Sigmoid colon (tissue), 7 donors: ENCODE measurements at places on chromosomes 11 and 22. TPM values are rescaled to one million over a fixed set of nuclear protein-coding genes. Genes with fewer than 3 reads are reported as not detected.
A peak's percentile ranks its signal among the peaks of the same experiment; 100 is the strongest.

- H3K36me3 ChIP-seq, result no peaks in the 10 kb centered on the region
- no peak overlapping the region for H3K27ac ChIP-seq
- no peak for DNase-seq
- no peaks in the 10 kb centered on the region for H3K27me3 ChIP-seq
- H3K4me3 ChIP-seq, result no peak overlapping the region
Observed at GRCh38 chr11:33885338-33886005, 6.4 kb downstream of the LMO2 start.

- peaks cover 22% of the 10 kb centered on the region for H3K27me3 ChIP-seq
- no peak overlapping the region for H3K4me3 ChIP-seq
- H3K36me3 ChIP-seq, result no peaks in the 10 kb centered on the region
- no peak overlapping the region for H3K27ac ChIP-seq
- no peaks in the 10 kb centered on the region for H3K4me1 ChIP-seq
Observed at GRCh38 chr11:45651156-45651555, 14.3 kb downstream of the CHST1 start.

DNA sequence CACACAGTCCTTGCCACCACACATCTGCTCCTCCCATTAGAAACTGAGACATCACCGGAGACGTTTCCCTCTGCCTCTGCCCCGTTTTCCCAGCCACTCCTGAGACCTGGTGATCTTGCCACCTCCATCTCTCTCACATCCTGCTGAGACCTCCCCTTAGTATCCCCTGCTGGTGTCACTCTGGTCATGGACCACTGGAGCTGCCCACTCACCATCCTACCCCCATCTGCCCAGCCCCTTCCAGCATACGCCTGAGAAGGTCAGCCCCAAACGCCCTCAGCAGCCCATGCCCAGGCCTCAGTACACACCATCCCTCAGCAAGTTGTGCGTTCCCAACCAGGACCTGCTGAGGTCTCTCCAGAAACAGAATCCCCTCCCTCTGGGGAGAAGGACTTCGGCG, 64.3 kb downstream of the SHANK2 start:
- no peak overlapping the region for H3K4me3 ChIP-seq
- DNase-seq, result peak; percentile 36
- H3K27ac ChIP-seq, result no peak overlapping the region
- no peaks in the 10 kb centered on the region for H3K27me3 ChIP-seq

DNA sequence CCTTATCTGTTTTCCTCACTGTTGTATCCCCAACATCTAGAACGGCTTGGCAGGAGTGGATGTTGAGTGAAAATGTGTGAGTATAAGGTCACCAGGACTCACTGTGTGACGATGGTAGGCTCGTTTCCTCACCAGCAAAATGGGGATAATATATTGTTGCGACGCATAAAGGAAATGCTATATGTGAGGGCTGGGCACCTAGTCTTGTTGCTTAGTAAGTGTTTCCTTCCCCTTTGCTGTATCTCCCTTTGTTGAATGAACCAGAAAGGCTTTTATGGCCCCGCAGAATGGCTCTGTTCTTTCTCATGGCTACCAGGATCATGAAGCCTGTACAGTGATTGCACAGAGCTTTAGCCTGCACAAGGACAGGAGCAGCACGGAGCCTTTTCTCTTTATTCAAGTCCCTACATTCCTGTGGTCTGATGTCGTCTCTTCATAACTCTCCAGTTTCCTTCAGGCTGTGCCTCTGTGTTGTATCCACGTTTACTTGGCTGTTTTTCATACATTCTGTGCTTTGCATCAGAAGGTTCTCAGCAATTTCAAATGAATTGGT, 5.4 kb downstream of the TNRC6B start:
- peak; percentile 78 for DNase-seq
- H3K27me3 ChIP-seq, result no peaks in the 10 kb centered on the region
- no peaks in the 10 kb centered on the region for H3K36me3 ChIP-seq
- H3K27ac ChIP-seq, result peak overlapping the region; percentile 54

DNA sequence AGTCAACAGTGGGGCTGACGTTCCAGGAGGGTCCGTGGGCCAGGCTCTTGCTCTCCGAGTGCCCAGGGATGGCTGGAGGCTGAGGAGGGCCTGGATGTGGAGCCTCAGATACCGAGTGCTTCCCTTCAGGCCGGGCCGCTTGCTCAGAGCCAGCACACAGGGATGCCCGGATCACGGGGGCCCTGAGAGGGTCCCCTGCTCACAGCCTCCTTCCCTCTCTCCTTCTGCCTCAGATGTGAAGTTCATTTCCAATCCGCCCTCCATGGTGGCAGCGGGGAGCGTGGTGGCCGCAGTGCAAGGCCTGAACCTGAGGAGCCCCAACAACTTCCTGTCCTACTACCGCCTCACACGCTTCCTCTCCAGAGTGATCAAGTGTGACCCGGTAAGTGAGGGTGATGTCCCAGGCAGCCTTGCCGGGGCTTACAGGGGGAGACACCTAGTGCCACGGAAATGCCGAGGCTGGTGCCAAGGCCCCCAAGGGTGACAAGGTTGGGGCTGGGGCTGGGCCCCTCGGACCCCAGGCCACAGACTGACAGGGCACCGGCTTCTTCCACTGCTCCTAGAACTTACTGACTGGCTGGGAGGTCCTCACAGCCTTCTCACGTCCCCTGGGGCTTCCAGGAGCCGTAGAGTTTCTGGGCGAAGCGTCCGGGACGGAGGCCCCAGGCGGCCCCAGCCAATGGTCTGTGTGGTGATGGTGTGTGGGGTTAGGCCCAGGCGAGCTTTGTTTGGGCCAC, 7.0 kb downstream of the CCND1 start:
- no peaks in the 10 kb centered on the region for H3K4me1 ChIP-seq
- H3K36me3 ChIP-seq, result no peaks in the 10 kb centered on the region
- H3K27me3 ChIP-seq, result no peaks in the 10 kb centered on the region
- H3K4me3 ChIP-seq, result no peak overlapping the region
- no peak overlapping the region for H3K27ac ChIP-seq

DNA sequence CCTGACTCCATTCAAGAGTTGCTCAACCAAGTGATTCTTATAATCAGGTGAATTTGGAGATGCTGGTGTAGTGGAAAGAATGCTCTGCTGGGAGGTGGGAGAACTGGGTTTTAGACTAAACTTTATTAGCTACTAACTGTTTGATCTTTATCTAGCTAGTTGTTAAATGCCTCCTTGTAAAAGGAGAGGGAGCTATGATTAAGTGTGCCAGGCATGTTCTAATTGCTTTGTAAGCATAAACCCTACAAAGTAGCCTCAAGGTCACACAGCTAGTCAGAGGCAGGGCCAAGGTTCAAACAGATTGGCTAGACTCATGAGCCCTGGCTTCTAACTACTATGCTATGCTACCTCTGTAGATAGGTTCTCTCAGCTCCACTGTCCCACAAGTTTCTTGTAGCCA, 105.5 kb downstream of the NXPE2 start:
- peaks cover 4% of the 10 kb centered on the region for H3K27me3 ChIP-seq
- H3K36me3 ChIP-seq, result no peaks in the 10 kb centered on the region
- no peak overlapping the region for H3K4me3 ChIP-seq
- no peak for DNase-seq

DNA sequence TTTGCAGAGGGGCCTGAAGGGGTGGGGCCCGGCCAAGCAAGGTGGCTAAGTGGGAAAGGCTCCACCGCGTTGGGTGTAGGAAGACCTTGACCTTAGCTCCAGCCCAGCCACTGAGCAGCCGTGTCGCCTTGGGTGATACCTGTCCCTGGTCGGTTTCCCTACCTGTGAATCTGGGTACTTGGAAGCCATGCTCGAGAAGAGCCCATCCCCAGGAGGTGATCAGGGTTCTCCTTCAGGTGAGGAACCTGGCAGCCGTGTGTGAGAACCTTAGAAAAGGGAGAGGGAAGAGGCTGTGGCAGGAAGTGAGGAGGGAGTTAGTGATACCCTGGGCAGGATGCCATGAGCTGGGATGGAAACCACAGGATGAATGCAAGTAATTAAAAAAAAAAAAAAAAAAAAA, 21.6 kb downstream of the PPARA start:
- peaks cover 17% of the 10 kb centered on the region for H3K4me1 ChIP-seq
- H3K27me3 ChIP-seq, result no peaks in the 10 kb centered on the region
- no peak for DNase-seq
- H3K27ac ChIP-seq, result no peak overlapping the region
- no peaks in the 10 kb centered on the region for H3K36me3 ChIP-seq

GRCh38 chr11:129260750-129261149, 68.6 kb upstream of the ARHGAP32 start:
- H3K4me1 ChIP-seq, result no peaks in the 10 kb centered on the region
- DNase-seq, result no peak
- no peak overlapping the region for H3K27ac ChIP-seq
- no peak overlapping the region for H3K4me3 ChIP-seq

GRCh38 chr11:66258473-66258893, 10.0 kb upstream of the RAB1B start:
- H3K36me3 ChIP-seq, result peaks cover 32% of the 10 kb centered on the region
- peaks cover 20% of the 10 kb centered on the region for H3K4me1 ChIP-seq
- no peaks in the 10 kb centered on the region for H3K27me3 ChIP-seq
- DNase-seq, result no peak
- H3K27ac ChIP-seq, result peak overlapping the region; percentile 89

GRCh38 chr11:36398231-36398953, 102.3 kb downstream of the PRR5L start:
- H3K27ac ChIP-seq, result no peak overlapping the region
- no peak overlapping the region for H3K4me3 ChIP-seq
- H3K4me1 ChIP-seq, result no peaks in the 10 kb centered on the region
- peaks cover 3% of the 10 kb centered on the region for H3K36me3 ChIP-seq
- no peaks in the 10 kb centered on the region for H3K27me3 ChIP-seq
- no peak for DNase-seq

DNA sequence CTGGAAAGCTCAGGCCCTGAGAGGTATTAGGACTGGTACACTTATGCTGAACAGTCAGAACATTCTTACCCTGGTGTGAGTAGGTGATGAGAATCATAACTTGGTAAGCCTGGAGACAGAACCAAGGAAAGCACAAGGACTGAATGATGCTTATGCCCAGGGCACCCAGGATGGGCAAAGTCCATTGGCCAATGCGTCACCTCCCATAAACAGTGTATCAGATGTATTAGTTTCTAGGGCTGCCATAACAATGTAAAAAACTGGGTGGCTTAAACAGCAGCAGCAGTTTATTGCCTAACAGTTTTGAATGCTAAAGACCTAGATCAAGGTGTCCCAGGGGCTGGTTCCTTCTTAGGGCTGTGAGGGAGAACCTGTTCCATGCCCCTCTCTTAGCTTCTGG, 107.0 kb downstream of the FAR1 start:
- no peaks in the 10 kb centered on the region for H3K27me3 ChIP-seq
- H3K4me3 ChIP-seq, result no peak overlapping the region
- H3K4me1 ChIP-seq, result no peaks in the 10 kb centered on the region
- no peak for DNase-seq
- H3K27ac ChIP-seq, result no peak overlapping the region

- H3K36me3 ChIP-seq, result no peaks in the 10 kb centered on the region
- no peak for DNase-seq
- no peaks in the 10 kb centered on the region for H3K4me1 ChIP-seq
- no peak overlapping the region for H3K4me3 ChIP-seq
- no peaks in the 10 kb centered on the region for H3K27me3 ChIP-seq
Observed at GRCh38 chr11:2220173-2220771, 48.7 kb upstream of the TH start.

- no peak overlapping the region for H3K27ac ChIP-seq
- H3K4me1 ChIP-seq, result no peaks in the 10 kb centered on the region
Observed at GRCh38 chr11:32244453-32244852, 153.6 kb downstream of the RCN1 start.

DNA sequence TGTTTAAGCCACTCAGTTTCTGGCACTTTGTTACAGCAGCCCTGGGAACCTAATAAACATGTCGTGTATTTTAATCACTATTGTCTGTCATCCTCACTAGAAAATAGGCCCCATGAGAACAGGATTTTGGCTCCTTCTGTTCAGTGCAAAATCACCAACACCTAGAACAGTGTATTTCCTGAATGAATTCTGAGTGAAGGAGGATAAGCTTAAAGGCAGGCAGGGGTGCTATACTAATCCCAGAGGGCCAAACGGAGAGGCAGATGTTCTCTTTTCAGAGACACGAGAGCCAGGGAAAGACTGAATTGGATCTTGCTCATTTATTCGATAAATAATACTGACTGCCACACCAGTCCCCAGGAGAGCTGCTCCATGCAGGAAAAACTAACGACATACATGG, 10.4 kb downstream of the SMCO4 start:
- no peaks in the 10 kb centered on the region for H3K27me3 ChIP-seq
- no peaks in the 10 kb centered on the region for H3K36me3 ChIP-seq
- no peak overlapping the region for H3K27ac ChIP-seq
- no peak for DNase-seq

GRCh38 chr22:17201285-17201945, 17.8 kb downstream of the ADA2 start:
- no peaks in the 10 kb centered on the region for H3K36me3 ChIP-seq
- no peak for DNase-seq
- H3K4me1 ChIP-seq, result peaks cover 12% of the 10 kb centered on the region
- no peak overlapping the region for H3K27ac ChIP-seq
- peaks cover 7% of the 10 kb centered on the region for H3K27me3 ChIP-seq

DNA sequence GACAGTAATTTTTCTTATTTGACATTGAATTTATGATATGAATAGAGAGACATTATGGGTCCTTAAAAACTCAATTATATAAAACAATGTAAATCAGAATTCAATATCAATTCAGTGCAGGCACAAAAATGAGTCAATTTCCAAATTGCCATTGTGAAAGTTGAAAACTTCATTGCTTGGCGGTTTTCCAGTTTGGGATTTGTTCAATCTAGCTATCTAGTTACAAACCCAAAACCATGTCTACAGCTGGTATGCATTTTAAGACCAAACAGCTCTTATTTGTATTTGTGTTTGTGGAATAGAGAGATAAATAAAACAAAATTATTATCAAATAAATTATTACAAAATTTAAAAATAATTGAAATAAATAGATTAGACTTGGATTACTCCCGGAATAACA, 1206.6 kb upstream of the RAG2 start:
- H3K4me1 ChIP-seq, result no peaks in the 10 kb centered on the region
- no peak overlapping the region for H3K27ac ChIP-seq
- no peak for DNase-seq
- H3K4me3 ChIP-seq, result no peak overlapping the region
- no peaks in the 10 kb centered on the region for H3K27me3 ChIP-seq

- H3K36me3 ChIP-seq, result no peaks in the 10 kb centered on the region
- H3K4me1 ChIP-seq, result no peaks in the 10 kb centered on the region
- H3K27me3 ChIP-seq, result no peaks in the 10 kb centered on the region
- H3K27ac ChIP-seq, result no peak overlapping the region
Observed at GRCh38 chr11:76839311-76839710, 21.4 kb upstream of the ACER3 start.

Gene RELT
- polyA plus RNA-seq, result 0.92 TPM

Gene OR9Q1
- not detected for polyA plus RNA-seq

Gene ATG2A
- polyA plus RNA-seq, result 13.2 TPM

Gene HBB
- 3.3 TPM for polyA plus RNA-seq

Gene CDC42EP2
- polyA plus RNA-seq, result 15.0 TPM

Gene OR4A16
- polyA plus RNA-seq, result not detected

Gene APBB1
- 9.6 TPM for polyA plus RNA-seq

Gene RGL4
- 1.8 TPM for polyA plus RNA-seq

Gene CEND1
- 2.0 TPM for polyA plus RNA-seq

Gene PGM2L1
- polyA plus RNA-seq, result 1.2 TPM

Gene MEI1
- polyA plus RNA-seq, result 0.60 TPM
